ENCODE measurements at places on chromosomes 4 and X.
A peak's percentile ranks its signal among the peaks of the same experiment; 100 is the strongest.

DNA sequence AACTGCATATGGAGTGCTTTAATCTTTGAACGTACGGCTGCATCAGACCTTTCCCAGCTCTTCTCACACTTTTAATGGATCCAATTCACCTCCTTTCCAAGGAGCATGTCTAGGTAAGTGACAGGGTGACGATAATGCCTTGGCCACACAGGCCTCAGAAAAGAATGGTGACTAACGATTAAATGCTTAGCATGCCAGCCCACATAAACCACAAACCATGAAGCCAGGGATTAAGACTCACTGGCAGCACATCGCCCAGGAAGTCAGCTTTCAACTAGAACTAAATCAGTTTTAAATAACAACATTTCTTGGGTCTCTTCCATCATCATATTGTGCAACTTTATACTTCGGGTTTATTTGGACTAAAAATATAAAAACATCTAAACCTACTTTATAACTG, 28.7 kb downstream of the INPP4B start:
- DNase-seq, result peak; percentile 94

- DNase-seq, result no peak
These were observed 55.7 kb upstream of the IQSEC2 start for GRCh38 chrX:53337101-53337500.

- no peak for DNase-seq
These were observed 15.0 kb downstream of the CLDN2 start for GRCh38 chrX:106935175-106935574.

DNA sequence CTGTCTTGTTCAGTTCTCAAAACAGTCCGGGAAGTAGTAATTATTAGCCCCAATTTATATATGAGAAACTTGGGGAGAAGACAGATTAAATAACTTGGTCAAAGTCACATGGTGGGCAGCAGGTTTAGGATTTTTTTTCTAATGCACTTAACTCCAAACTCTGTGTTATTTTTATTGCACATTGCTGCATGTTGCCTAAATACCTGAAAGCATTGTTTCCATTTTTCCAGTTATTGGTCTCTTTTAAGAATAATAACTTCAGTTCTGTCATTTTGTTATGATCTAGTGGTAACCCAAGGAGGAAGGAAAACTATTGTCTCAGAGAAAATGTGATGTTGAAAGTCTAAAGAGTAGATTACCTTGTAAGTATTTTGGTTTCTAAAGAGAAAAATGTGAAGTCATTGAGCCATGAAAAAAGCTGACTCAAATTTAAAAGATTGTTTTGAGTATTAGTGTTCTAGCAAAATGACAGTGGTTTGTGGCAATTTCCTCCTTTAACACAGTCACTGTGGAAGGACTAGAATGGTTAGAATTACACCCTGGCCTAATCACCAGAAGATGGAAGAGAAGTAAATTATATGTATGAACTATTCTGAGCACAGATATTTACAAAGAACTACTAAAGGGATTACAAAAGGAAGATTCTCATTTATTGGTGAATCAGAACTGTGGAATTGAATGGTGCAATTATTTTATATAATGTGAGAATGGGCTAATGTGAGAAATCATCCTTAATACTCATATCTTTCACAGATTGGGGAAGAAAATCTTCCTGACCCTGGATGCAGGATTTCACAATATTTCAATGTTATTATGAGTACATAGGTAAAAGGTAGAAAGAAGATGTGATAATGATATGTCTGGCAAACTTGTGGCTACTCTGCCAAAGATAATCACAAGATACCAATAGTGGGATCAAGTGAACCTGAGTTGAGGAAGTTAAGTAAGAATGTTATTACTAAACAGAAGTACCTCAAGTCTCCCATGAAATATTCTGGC, 21.7 kb upstream of the CXCL8 start:
- peak; percentile 74 for DNase-seq

DNA sequence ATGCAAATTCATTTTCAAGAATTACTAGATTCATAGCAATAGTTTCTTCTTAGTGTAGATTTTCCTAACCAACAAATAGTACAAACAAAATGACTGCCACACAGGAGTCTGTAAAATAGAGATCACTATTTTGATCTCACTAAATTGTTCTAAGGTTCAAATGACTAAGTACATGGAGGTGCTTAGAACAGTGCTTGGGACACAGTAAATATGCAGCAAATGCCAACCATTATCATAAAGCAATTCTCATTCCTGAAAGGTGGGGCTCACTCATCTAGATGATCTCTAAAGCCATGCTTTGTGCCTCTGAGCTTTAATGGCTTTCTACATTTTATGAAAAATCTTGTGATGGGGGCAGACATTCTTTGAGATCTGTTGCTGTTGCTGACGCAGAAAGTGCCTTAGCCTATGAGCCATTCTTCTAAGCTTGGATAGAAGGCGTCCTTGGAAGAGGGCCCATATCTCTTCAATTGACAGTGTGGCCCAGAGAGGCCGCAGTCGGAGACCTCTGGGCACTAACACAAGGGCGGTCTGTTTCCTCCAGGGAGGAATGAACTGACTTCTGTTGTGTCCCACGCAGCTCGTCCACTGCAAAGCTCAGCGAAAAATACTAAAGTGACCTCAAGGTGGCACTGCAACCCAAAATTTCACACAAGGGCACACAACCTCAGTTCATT, 23.5 kb downstream of the TLR10 start:
- DNase-seq, result peak; percentile 52

- no peak for DNase-seq
These were observed 53.4 kb downstream of the CD99L2 start for GRCh38 chrX:150845091-150845490.

- peak; percentile 60 for DNase-seq
These were observed 53.4 kb downstream of the ABCG2 start for GRCh38 chr4:88104902-88105610.

- DNase-seq, result peak; percentile 32
These were observed 168.8 kb downstream of the CLCN4 start for GRCh38 chrX:10325611-10326010.

Data from fibroblast of skin of abdomen (primary cell).